ENCODE measurements at places on chromosomes 1 and 21.

- peak; percentile 88 for DNase-seq
Observed at GRCh38 chr1:31394584-31395193, 18.3 kb upstream of the SERINC2 start.

DNA sequence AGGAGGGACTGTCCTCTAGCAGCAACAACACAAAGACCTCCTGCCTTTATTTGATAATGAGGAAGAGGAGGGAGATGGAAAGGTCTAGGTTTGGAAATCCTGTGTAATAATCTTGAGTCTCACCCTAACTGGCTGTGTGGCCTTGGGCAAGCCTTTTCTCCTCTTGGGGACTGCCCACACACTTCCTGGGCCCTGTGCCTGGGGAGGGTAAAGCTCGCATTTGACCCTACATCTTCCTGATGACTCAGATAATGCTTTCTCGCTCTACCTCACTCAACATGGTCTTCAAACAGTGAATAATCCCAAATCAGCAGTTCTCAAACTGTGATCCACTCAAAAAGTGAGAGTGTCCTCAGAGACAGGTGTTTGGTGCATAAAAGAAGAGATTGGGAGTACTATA lies 81.2 kb downstream of the VWA5B1 start:
- DNase-seq, result peak; percentile 33

DNA sequence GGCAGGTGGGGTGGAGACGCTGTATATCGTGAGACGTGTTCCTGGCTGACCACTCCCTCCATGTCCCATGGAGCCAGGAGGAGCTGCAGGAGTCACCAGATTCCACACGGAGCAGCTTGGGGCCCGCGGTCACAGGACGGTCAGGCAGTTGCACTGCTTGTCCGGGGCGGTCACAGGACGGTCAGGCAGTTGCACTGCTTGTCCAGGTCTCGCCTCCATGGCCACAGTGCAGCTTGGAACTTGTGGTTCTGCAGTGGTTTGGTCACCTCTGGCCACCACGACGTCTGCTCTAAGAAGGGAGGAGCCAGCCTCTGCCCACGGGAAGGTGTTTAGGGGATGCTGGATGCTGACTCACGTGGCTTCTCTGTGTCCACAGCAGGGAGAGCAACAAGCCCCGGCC lies 33.0 kb downstream of the SLX9 start:
- DNase-seq, result no peak

DNA sequence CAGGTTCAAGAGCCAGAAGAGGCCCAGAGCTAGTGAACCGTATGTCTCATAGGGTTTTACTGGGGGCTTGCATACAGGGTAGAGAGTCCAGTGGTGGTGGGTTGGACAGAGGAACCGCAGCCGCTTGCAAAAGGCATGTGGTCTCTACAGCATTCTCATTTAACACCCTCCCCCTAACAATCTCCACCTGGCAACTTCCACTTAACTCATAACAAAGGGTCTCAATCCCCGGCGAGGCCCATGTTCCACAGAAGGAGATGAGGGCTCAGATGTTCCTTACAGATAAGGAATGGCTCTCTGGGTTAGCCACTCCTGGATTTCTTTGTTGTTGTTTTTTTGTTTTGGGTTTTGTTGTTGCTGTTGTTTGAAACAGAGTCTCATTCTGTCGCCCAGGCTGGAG lies 106.1 kb downstream of the APP start:
- DNase-seq, result no peak

DNA sequence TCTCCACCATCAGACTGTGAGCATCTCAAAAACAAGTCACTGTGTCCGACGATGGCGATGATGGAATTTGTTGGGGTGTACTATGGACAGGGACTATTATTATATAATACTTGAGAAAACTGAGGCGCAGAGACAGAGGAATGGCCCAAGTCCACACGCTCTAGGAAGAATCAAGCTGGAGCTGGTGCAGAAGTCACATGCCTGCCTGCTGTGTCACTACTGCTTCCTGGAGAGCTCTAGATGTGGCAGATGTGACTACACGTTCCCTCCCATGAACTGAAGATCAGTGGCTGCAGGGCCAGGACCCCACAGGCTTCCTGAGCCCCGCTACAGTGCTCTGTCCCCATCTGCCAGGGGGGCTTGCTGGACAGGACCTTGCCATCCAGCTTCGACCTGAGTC lies 56.9 kb downstream of the TRABD2B start:
- no peak for DNase-seq

DNA sequence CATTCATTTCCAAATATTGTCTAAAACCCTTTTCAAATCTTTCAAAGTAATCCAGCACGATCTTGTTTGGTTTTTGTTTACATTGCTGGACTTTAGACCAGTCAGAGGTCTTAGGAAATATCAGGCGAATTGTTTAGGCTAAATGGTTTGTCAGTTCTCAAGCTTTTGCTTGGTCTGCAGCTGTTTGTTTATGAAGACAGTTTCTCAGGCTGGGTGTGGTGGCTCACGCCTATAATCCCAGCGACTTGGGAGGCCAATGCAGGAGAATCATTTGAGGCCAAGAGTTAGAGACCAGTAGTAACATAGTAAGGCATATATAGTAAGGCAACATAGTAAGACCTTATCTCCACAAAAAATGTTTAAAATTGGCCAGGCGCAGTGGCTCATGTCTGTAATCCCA lies 77.5 kb downstream of the DNTTIP2 start:
- DNase-seq, result no peak

- DNase-seq, result no peak
Observed at GRCh38 chr21:32064281-32064910, 191.6 kb downstream of the HUNK start.

- DNase-seq, result no peak
Observed at GRCh38 chr1:193103759-193104501, 1.3 kb downstream of the GLRX2 start.

DNA sequence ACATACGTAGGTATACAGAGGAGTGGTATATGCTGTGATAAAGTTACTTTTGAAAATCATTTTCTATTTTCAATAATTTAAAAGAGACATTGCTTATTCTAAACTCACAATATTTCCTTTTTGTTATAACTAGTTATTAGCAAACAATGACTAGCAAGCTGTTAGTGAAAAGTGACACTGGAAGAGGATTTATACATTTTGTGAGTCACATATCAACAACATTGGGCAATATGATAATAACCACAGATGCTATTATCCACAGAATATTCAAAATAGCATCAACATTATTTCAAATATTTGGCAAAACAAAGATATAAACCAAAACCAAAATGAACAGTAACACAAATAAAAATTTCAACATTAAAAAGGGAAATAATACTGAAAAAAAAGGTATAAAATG lies 104.0 kb upstream of the HP1BP3 start:
- DNase-seq, result no peak

- DNase-seq, result peak; percentile 95
Observed at GRCh38 chr21:33025489-33026442, at the start of gene OLIG2. TSS of gene OLIG2 (plus strand) at chr21:33025935. CDS start at chr21:33026863, 928 bp downstream.

DNA sequence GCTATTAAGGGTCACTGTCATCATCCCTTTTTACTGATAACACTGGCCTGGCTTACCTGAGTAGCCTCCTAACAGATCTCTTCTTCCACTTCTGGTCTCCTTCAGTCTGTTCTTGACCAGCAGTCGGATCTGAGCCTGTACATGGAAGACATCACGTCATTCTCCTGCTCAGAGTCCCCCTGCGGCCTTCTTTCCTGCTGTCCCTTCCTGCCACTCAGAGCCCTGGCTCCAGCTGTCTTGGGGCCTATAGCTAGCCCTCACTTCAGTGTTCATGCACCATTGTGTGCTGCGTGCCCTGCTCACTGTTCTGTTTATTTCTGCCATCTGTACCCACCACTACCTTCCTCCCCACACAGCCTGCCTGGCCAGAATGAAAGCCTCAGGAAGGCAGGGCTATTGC lies 8.4 kb downstream of the ADARB1 start:
- DNase-seq, result no peak

- peak; percentile 63 for DNase-seq
Observed at GRCh38 chr1:40796939-40797667, 13.5 kb downstream of the KCNQ4 start.

- peak; percentile 64 for DNase-seq
Observed at GRCh38 chr21:41663805-41664788, 102.8 kb downstream of the RIPK4 start.

- DNase-seq, result peak; percentile 67
Observed at GRCh38 chr1:27416387-27417111, 24.1 kb downstream of the GPR3 start.

- no peak for DNase-seq
Observed at GRCh38 chr1:43824795-43825194, 108.8 kb upstream of the ARTN start.

DNA sequence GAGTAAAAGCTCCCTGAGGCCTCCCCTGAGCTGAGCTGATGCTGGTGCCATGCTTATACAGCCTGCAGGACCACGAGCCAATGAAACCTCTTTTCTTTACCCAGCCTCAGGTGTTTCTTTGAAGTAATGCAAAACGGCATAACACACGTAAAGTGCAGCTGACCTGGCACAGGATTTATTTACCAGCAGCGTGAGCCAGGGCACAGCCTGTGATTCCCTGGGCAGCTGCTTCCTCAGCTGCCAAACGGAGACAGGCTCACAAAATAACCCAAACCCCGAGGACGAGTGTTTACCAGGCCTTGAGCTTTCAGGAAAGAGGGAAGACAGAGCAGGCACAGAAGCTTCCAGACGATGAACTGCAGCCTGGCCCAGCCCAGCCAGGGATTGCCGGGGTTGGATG lies 120.6 kb upstream of the ARHGEF16 start:
- no peak for DNase-seq

GRCh38 chr1:65459397-65459768 lies 38.9 kb downstream of the LEPR start:
- DNase-seq, result peak; percentile 25

- DNase-seq, result peak; percentile 42
Observed at GRCh38 chr1:41918450-41919043, at the start of gene HIVEP3. TSS of gene HIVEP3 (minus strand) at chr1:41918922.

GRCh38 chr1:66343569-66344325 lies 190.2 kb upstream of the SGIP1 start:
- no peak for DNase-seq

DNA sequence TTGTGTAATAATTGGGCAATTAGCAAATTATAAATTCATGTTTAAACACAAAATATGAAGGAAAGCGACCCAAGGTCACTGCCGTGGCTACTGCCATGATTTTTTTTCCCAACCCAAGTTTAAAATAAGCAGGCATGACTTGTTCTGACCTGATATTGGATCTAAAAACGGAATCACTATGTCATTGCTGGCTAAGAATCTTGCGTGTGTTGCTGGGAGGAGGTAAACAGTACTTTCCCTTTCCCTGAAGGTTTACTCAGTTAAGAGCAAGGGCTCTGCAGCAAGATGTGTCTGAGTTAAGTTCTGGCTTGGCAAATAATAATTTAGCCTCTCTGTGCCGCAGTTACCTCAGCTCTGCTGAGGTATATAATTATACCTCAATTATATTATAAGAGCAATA lies 125.7 kb upstream of the L1TD1 start:
- no peak for DNase-seq

- DNase-seq, result peak; percentile 78
Observed at GRCh38 chr21:35658242-35658641, 402.1 kb downstream of the SETD4 start.

DNA sequence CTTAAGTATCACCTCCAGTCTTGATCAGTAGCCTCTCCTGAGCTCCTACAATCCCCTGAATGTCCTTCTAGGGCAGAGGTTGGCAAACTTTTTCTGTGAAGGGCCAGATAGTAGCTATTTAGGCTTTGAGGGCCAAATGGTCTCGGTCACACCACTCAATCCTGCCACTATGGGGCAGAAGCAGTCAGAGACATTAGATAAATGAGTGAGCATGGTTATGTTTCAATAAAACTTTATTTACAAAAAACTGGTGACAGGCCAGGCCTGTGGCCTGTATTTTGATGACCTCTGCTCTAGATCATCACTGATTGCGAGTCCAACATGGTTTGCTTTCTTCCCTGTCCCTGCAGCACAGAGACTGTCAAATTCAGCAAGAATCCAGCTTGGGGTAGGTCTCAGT lies 36.3 kb downstream of the LRP8 start:
- no peak for DNase-seq

Data from Daoy (cell line).